ENCODE measurements at places on chromosomes 7 and 10. TPM values are rescaled to one million over a fixed set of nuclear protein-coding genes. Genes with fewer than 3 reads are reported as not detected.

The SMO gene
- 19.3 TPM for total RNA-seq

The CYP26A1 gene
- 3.4 TPM for total RNA-seq

The MYO1G gene
- 0.09 TPM for total RNA-seq

The CDK1 gene
- total RNA-seq = 87.6 TPM

The PDCD11 gene
- 38.8 TPM for total RNA-seq
